BJ (cell line): ENCODE measurements at places on chromosomes 1 and 21.
A peak's percentile ranks its signal among the peaks of the same experiment; 100 is the strongest.

DNA sequence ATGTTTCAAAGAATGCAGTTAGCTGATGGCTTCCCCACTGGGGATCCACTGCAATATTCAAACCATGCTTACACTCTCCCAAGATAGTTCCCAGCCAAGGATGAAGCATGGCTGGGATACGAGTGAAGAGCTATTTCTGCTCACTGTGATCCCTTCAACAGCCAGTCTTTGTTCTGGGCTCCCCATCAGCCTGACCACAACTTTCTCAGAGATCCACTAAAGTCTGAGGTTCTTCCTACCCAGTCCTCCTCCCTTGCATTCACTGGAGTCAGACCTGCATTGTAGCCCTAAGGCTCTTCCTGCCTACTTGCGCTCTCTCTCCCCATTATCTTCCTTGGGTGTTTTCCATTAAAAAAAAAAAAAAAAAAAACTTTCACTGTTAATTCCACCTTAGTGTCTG lies 101.4 kb downstream of the TTLL7 start:
- no peak for DNase-seq

DNA sequence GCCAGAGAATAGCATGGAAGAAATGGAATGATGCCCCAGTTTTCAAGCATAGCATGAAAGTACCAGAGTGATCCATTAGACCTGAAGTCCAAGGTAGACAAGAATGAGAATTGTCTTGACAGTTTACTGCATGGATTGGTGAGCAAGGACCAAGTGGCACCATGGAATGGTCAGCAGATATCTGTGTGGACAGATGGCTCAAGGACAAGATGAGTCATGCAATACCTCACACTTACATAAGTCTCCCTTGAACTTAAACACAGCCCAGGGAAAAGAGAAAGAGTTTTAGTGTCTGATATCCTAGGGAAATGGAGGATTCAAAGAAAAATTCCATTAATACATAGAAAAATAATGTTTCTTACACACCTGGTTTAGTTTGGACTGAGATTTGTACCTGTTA lies 195.2 kb downstream of the MRPL39 start:
- no peak for DNase-seq

GRCh38 chr1:225767634-225768540 lies 9.7 kb upstream of the SRP9 start:
- DNase-seq: no peak

- no peak for DNase-seq
Measured at GRCh38 chr1:158414651-158415345, 11.2 kb downstream of the OR10K2 start.

GRCh38 chr1:98437011-98437410 lies 224.5 kb upstream of the SNX7 start:
- DNase-seq: no peak

- peak; percentile 17 for DNase-seq
Measured at GRCh38 chr1:1080122-1080757, 6.1 kb upstream of the RNF223 start.

GRCh38 chr1:32622205-32622604 lies 28.1 kb downstream of the ZBTB8OS start:
- no peak for DNase-seq

- no peak for DNase-seq
Measured at GRCh38 chr1:25947027-25947426, 40.8 kb upstream of the STMN1 start.

DNA sequence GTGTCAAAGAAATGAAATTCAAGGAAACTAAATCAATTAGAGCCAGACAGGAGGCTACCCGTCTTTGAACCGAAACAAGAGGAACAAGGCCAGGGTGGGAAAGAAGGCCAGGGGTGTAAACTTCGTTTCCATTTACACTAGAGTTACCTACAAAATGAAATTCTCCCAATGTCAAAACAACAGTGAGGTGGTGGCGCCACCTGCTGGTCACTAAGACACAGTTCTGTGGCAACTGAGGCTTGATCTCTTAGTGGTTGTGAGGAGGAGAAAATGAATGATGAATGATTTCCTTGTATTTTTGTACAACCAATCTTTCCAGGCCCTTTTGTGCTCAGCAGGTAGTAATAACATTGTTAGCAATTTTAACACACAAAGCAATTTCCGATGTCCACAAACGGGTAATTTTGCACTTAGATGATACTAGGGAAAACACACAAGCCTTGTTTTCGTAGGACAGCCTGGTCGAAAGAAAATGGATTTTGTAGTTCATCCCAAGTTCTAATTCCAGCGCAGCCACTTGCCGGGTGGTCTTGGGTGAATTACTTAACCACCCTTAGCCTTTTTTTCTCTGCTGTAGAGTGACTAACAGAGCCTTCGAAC lies 54.8 kb upstream of the SOD1 start:
- DNase-seq: no peak

GRCh38 chr1:176558561-176558960 lies 95.6 kb downstream of the PAPPA2 start:
- DNase-seq: no peak

DNA sequence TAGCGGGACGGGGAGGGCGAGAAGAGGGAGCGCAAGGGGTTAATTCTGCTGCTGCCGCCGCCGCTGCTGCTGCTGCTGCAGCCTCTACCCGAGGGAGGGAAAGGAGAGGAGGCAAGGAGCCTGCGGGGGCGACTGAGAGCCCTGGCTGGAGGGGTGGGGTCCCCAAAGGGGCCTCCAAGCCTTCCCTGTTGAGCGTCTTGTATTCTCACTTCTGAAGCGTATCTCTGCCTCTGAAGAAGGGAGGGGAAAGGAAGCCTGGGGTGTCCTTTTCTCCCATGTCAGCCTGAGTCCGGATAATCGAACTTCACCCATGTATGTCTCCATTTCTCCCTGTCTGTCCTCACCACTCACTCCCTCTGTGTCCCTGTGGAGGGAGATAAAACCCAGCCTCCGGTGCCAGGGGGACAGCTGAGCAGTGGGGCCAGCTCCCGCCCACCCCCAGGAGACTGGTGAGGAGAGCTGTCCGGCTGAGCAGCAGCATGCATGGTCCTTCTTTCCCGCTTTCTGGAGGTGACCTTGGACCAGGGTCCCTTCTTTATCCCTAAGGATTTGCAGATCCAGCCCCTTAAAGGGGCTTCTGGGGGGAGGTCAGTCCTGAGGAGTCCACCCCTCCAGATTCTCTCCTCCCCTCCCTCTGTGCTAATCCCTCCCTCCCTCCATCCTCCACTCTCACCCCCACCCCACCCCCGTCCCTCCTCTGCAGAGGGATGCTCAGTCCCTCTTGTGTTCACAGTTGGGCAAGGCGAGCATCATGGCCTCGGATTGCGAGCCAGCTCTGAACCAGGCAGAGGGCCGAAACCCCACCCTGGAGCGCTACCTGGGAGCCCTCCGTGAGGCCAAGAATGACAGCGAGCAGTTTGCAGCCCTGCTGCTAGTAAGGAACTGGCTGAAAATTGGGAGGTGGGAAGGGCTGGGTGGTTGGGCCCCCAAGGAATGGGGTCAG lies 1.0 kb downstream of the NCDN start:
- DNase-seq: no peak
